ENCODE measurements at places on chromosomes 6 and 20.

- DNase-seq: no peak
Observed at GRCh38 chr6:79600812-79601609, 30.1 kb upstream of the SH3BGRL2 start.

GRCh38 chr20:62760856-62761758 lies 35.2 kb upstream of the MRGBP start:
- no peak for DNase-seq

- no peak for DNase-seq
Observed at GRCh38 chr6:83474309-83474708, 38.0 kb upstream of the PRSS35 start.

GRCh38 chr6:80454197-80454596 lies 347.7 kb downstream of the BCKDHB start:
- no peak for DNase-seq

DNA sequence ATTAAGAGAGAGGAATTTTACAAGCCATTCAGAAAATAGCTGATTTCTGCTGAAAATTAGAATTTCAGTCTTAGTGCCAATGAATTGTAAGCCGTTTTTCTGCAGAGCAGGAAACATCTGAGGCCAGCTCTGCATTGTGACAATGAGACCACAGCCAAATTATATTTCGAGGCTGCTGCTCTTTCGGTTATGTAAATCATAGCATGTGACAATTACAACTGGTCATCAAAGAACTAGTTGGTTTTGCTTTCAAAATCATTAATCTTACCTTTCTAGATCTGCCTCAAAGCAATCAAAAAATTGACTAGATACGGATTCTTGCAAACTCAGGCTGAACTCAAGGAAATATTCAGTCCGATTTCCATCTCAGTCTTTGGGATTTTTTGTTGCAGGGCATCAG lies 33.4 kb upstream of the INSM1 start:
- peak; percentile 57 for DNase-seq

- DNase-seq: no peak
Observed at GRCh38 chr6:83974409-83975050, 59.0 kb upstream of the MRAP2 start.

- DNase-seq: no peak
Observed at GRCh38 chr6:158499601-158500000, 60.3 kb upstream of the TMEM181 start.

- DNase-seq: no peak
Observed at GRCh38 chr20:39886650-39887190, 802.3 kb downstream of the MAFB start.

- DNase-seq: no peak
Observed at GRCh38 chr20:58240471-58240870, 12.0 kb upstream of the ANKRD60 start.

Measured in GM12864 (cell line).